NCI-H1694 (cell line): ENCODE measurements at places on chromosomes 4 and X.

- no peak for DNase-seq
Observed at GRCh38 chr4:83873996-83874395, 338.1 kb downstream of the GPAT3 start.

GRCh38 chr4:110012917-110013316 lies 100.2 kb downstream of the EGF start:
- DNase-seq, result no peak

DNA sequence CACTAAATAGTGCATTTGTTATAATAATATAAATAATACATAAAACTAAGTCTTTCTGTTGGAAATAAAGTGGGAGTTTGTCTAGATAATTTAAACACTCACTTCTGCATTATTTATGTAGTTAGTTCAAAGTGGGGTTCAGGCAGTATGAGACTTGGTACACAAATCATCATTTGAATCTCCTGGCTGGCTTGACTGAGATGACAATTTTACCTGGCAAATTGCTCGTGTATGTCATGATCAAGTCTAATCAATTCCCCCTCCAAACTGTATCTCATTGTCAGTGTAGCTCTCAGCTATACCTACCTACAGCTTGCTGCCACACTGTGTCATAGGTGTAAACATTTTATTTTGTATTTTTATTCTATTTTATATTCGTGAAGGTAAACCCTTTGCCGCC lies 563.4 kb upstream of the TENM3 start:
- no peak for DNase-seq

GRCh38 chr4:102836596-102836995 lies 9.2 kb upstream of the UBE2D3 start:
- no peak for DNase-seq

DNA sequence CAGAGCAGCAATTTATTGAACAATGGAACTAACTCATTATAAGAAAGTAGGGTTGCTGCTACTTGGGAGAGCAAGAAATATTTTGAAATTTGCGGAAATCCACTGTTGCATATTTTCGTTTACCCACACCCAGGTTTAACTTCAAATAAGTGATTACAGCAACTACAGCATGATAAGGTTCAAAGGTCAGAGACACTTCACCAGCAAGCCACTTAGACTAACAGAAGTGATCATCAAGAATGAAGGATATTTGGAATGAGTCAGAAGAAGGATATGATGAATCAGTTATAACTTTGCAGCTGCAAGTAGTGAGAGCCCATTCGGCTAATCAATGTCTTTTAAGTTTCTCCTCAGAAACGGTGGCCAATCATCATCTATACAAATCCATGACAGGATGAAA lies 199.3 kb downstream of the TMA16 start:
- DNase-seq, result no peak

GRCh38 chr4:77132652-77133312 lies 24.2 kb upstream of the CCNG2 start:
- no peak for DNase-seq

DNA sequence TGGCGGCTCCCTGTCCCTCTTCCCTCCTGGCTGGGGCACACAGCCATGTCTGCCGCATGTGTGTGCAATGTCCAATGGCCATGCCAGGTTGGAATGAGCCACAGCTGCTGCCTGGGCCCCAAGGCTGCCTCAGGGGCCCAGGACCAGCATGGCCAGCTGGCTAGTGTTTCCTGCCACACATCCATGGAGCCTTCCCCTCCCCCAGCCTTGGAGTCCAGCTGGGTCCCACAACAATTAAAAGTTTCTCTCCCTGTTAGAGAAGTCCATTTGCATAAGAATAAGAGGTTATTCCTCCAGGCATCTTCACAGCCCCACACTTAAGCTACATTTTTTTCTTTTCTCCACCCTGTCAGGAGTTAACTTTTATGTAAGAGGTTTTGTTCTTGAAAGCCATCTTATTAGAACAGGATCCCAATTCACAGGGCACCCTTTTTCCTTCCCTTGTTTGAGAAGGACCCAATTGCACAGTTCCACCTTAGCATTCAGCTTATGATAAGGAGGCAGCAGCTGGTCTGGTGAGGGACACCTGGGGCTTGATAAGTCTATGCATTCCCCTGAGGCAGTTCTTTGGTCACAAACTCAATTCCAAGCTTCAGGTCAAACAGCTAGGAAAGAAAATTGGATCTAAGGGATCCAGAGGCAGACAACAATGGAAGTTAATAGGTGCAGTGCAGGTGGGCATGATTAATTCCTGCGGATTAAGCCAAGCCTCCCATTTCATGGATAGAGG lies 963.3 kb upstream of the GRIA3 start:
- no peak for DNase-seq
